ENCODE measurements at places on chromosomes 4 and X.
A peak's percentile ranks its signal among the peaks of the same experiment; 100 is the strongest.

GRCh38 chr4:74307170-74307569, 1.1 kb upstream of the EPGN start:
- DNase-seq = no peak

GRCh38 chrX:71191248-71191647, 31.8 kb upstream of the GJB1 start:
- DNase-seq = no peak

DNA sequence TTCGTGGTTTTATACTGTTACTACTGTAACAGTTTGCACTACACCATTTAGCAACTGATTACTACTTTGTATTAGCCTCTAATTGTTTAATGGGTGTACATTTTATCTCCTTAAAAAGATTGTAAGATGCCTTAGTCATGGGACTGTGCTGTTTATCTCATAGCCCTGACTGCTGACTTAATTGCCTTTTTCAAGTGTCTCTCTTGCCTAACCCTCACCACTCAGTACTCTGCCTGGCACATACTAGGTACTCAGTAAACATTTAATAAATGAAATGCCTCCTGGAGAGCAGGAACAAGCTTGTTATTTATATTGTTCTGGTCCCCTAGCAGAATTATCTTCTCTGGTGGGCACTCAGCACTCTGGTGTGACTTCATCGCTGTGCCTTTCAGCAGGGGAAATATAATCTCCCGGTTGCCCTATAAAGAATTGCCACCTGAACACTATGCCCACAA, 1.7 kb upstream of the STIM2 start:
- DNase-seq = no peak

DNA sequence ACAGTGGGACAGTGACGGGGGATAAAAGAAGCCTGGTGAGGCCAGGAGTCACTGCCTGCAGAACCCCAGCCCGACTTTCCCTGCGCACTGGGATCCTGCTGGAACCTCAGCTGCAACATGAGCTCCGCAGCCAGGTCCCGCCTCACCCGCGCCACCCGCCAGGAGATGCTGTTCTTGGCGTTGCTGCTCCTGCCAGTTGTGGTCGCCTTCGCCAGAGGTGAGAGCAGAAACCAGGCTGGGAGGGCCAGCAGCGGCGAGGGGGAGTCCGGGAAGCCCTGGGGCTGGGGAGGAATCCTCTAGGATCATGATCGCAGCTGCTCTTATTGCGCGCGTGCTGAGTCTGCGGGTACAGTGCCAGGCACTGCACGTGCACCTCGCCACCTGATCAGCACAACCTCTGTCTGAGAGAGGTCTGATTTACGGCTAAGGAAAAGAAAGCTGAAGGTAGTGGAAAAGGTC, at the start of gene PF4V1:
PF4V1 (plus strand) TSS at position 51 of the 459 bp plus-strand sequence; CDS start at position 118, 67 bp downstream.
- DNase-seq = no peak

DNA sequence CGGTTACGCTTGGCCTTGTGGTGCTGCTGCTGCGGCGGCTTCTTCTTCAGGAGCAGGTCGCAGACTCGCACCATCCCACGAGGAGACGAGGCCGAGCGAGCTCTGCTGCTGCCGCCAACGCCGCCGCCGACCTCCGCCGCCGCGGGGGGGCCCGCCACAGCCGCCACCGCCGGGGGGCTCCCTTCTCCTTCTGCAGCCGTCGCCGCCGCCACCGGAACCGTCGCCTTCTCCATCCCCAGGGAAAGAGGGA, 237 bp downstream of the ANKRD17 start:
- DNase-seq = peak; percentile 56

DNA sequence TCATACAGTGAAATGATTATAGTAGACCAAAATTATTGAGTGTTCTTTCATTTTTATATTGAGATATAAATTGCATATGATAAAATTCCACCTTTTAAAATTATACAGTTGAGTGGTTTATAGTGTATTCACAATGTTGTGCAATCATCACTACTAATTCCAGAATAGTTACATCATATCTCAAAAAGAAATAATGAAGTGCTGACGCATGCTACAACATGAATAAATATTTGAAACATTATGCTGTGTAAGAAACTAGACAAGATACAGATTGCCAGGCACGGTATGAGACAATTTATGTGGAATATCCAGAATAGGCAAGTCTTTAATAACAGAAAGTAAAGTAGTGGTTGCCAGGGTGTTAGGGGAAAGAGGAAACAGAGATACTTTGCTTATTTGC, 871.7 kb downstream of the FAM133A start:
- no peak for DNase-seq

- no peak for DNase-seq
These were observed 107.4 kb upstream of the MAMLD1 start for GRCh38 chrX:150255441-150256296.
